ENCODE measurements at places on chromosomes 7 and 10.

- DNase-seq, result no peak
Measured at GRCh38 chr10:47099474-47099873, 188.2 kb downstream of the PTPN20 start.

GRCh38 chr10:69333205-69333604 is 54.9 kb downstream of the HK1 start:
- no peak for DNase-seq

GRCh38 chr10:6674291-6674690 is 94.2 kb upstream of the PRKCQ start:
- no peak for DNase-seq

DNA sequence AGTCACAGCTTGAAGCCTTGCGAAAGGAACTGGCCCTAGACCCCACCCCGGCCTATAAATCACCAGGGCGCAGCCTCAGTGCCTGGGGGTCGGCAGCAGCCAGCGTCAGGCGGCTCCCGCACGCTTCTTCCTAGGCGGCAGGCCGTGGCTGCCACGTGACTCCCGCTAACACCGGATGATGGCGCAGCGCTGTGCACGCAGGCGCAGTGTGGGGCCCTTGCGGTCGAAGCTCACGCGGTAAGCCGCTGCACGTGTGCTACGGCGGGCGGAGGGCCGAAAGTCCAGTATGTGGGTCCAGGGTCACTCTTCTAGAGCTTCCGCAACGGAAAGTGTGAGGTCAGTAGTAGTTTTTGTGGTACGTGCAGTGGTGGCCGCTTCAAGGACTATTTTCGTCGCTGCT is at the start of gene STK31:
STK31 (plus strand) TSS at position 220 of the 400 bp plus-strand sequence; CDS start at position 287, 67 bp downstream.
- no peak for DNase-seq

DNA sequence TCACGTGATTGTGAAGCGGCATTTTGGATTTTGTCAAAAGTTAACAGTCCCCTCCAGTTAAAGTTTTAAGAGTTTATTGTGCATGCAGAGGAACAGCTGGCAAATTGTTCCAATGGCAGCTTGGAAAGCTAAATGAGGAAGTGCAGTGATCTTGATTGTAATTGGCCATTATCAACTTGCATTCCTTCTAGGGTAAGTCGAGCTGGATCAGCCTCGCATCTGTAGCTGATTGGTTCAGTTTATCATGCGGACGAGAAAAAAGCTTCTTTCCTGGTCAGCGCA is 566 bp downstream of the ZNF789 start:
- peak; percentile 70 for DNase-seq

- no peak for DNase-seq
Measured at GRCh38 chr10:130003787-130004613, 39.9 kb upstream of the EBF3 start.

GRCh38 chr7:94647295-94647694 is 8.6 kb downstream of the SGCE start:
- no peak for DNase-seq

- no peak for DNase-seq
Measured at GRCh38 chr7:158646766-158647474, 57.7 kb downstream of the NCAPG2 start.

GRCh38 chr10:78566284-78567111 is 502.3 kb upstream of the ZMIZ1 start:
- DNase-seq, result no peak

GRCh38 chr7:139455789-139456188 is 27.7 kb downstream of the KLRG2 start:
- no peak for DNase-seq

GRCh38 chr10:62707810-62708209 is 96.7 kb upstream of the ADO start:
- DNase-seq, result no peak

GRCh38 chr7:73342645-73343044 is 14.7 kb downstream of the FKBP6 start:
- DNase-seq, result no peak

- no peak for DNase-seq
Measured at GRCh38 chr10:125023862-125024496, 82.1 kb downstream of the ZRANB1 start.

DNA sequence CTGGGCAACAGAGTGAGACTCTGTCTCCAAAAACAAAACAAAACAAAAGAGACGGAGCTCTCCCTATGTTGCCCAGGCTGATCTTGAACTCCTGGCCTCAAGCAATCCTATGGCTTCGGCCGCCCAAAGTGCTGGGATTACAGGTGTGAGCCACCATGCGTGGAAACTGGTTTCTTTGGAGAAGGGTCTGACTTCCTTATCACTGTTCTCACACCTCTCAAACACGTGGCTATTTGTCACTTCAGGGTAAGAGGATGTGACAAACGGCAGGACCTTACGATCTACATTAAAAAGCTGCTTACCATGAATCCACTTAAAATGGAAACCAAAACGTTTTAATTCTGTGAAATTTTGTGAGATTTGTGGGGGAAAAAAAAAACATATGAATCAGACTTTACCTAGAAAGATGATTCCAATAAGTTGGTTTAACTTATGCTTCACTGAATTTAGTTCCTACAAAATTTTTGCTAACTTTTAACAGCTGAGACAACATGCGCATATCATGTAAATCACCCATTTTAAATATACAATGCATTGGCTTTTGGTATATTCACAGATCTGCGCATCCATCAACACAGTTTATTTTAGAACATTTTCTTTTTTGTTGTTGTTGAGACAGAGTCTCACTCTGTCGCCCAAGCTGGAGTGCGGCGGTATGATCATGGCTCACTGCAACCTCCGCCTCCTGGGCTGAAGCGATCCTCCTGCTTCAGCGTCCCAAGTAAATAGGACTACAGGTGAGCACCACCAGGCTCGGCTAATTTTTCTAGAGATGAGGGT is 18.7 kb upstream of the FOXK1 start:
- DNase-seq, result no peak

GRCh38 chr7:102040569-102040968 is 223.1 kb downstream of the CUX1 start:
- DNase-seq, result no peak

DNA sequence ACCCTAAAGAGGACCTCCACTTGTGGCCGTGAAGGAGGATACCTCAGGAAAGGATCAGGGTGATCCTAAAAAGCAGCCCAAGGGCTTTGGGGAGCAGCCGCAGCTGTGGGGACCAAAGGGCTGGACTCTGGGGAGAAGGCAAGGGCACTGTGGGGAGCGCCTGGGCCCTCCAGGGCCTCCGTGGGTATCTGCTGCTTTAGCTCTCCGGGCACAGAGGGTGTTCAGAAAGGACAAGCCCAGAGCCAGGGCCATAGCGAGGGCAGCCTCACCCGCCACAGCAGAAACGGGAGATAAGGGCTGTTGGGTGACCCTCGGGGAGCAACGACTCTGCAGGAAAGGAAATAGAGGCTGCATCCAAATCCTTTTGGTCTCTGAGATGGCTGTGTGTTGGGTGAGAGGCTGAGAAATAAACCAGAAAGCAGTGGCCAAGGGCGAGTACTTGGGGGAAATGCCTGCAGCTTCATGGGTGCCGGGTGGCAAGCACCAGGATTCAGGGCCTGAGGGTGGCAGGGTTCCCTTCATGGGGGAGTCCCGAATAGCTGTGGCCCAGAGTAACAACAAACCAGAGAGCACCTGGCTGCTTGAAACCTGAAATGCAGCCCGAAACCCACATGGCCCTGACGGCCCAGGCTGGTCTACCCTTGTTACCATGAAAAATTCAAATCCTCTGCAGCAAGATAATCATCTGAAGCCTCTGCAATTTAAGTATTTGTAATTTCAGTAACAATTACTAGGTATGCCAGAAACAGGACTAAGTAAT is 95.2 kb downstream of the VIPR2 start:
- DNase-seq, result no peak

- DNase-seq, result no peak
Measured at GRCh38 chr7:131285556-131285955, 42.1 kb upstream of the MKLN1 start.

Measured in retinal pigment epithelial cell (primary cell).